ENCODE measurements at places on chromosomes 2 and 18. TPM values are rescaled to one million over a fixed set of nuclear protein-coding genes. Genes with fewer than 3 reads are reported as not detected.

CFAP210 gene
- total RNA-seq = not detected

LRP1B gene
- total RNA-seq = not detected

WDR75 gene
- total RNA-seq = 49.6 TPM

CBLN2 gene
- not detected for total RNA-seq

NLRC4 gene
- total RNA-seq = not detected

TMEM169 gene
- 0.11 TPM for total RNA-seq

LAMA1 gene
- total RNA-seq = 7.5 TPM

NOP58 gene
- total RNA-seq = 95.8 TPM

ZC3H15 gene
- 98.0 TPM for total RNA-seq

DPP10 gene
- total RNA-seq = not detected

ZNF804A gene
- total RNA-seq = not detected
